ENCODE measurements at places on chromosomes 12 and 14.

- H3K4me1 ChIP-seq = peaks cover 1% of the 10 kb centered on the region
- no peak overlapping the region for H3K4me3 ChIP-seq
- no peaks in the 10 kb centered on the region for H3K27me3 ChIP-seq
- no peak for DNase-seq
- no peak overlapping the region for H3K27ac ChIP-seq
- H3K36me3 ChIP-seq = no peaks in the 10 kb centered on the region
These were observed 9.7 kb downstream of the NAP1L1 start for GRCh38 chr12:76074701-76075336.

DNA sequence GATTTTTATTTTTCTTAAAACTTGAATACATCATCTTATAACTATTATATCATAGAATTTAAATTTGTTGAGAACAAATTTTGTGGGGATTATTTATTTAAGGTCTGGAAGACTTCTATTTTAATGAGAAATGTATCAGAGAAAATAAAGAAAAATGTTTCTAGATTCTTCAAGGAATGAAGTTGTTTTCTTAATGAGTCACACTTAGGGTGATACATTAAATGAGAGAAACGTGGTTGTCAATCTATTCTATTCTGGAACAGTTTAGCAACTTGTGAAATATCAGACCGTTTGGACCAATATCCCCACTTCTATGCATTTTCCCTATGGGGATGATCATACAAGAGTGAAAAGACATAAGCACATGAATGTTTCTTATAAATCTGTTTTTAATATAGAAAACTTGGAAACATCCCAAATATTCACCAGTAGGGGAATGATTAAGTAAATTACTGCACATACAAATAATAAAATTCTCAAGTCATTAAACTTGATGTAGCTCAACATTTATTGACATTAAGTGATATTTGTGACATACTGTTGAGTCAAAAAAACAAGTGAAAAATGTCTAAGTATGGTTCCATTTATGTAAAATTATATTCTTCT is 88.5 kb downstream of the E2F7 start:
- H3K4me3 ChIP-seq = no peak overlapping the region
- no peaks in the 10 kb centered on the region for H3K27me3 ChIP-seq
- no peak overlapping the region for H3K27ac ChIP-seq

DNA sequence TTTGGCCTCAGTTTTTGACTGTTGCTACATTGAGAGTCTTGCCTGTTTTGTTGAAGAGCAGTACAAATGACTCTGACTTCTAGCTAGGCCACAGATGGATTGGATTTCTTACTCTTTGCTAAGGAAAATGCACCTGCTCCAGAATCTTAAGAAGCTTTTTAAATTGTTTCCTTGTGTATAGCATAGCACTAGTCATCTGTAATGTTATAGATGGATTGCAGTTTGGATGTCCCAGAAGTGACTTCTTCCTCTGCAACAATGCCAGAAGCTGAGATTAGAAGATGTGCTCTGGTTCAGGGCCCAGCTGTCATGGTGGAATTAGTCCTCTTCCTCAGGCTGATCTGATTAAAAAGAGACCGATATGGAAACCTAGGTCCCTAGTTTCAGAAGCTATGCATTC is 67.9 kb downstream of the DAAM1 start:
- H3K27ac ChIP-seq = no peak overlapping the region
- H3K4me3 ChIP-seq = no peak overlapping the region
- H3K27me3 ChIP-seq = no peaks in the 10 kb centered on the region
- no peaks in the 10 kb centered on the region for H3K36me3 ChIP-seq
- peaks cover 5% of the 10 kb centered on the region for H3K4me1 ChIP-seq
- DNase-seq = no peak

- no peak overlapping the region for H3K4me3 ChIP-seq
- H3K36me3 ChIP-seq = no peaks in the 10 kb centered on the region
- no peaks in the 10 kb centered on the region for H3K27me3 ChIP-seq
- DNase-seq = no peak
These were observed 155.0 kb upstream of the C14orf180 start for GRCh38 chr14:104424406-104425072.

DNA sequence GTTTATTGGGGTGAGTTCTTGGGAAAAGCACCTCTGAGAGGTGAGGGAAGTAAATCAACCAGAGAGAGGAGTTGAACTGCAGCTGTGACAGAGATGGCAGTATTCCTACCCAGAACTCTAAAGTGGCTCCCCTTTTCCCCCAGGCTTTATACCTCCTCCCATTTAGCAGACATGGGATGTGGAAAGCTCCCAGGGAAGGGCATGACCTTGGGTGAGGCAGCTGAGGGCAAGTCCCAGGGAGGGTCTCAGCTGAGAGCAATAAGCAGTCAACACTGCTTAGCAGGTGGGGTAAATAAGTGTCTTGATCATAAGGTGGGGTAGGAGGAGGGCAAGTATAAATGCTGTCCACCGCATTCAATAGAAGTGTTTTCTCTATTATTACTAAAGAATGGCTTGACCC is 143.0 kb downstream of the AKAP6 start:
- no peak for DNase-seq
- no peak overlapping the region for H3K4me3 ChIP-seq
- H3K36me3 ChIP-seq = no peaks in the 10 kb centered on the region

DNA sequence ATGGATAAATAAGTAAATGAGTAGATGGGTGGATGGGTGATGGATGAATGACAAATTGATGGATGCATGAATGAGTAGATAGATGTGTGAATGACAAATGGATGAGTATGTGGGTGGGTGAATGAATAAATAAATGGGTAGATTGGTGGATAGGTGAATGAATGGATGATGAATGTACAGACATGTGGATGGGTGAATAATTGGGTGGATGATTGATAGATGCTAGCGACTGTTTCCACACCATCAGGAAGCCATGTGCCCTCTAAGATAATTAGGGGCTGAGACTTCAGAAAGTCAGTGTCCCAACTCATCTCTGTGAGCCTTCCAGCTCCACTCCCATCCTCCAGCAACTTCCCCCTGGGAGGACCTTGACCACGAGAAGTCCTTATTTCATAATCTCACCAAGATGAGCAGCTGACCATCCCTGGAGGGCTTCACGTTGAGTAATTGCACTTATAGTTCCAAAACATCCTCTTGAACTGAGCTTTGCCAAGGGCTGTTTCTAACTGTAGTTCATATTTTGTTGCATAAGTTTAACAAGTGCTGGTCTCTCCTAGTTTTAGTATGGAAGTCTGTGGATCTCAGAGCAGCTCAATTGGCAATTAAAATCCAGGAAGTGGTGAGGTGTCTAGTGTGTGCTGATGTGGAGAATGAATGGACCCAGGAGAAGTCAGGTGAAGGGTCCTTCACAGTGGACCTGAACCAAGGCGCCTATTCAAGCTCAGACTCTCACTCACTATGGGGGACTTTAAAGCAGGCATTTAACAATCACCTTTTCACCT is 295.7 kb downstream of the ADGRD1 start:
- H3K4me1 ChIP-seq = no peaks in the 10 kb centered on the region
- no peaks in the 10 kb centered on the region for H3K36me3 ChIP-seq
- DNase-seq = no peak
- no peak overlapping the region for H3K27ac ChIP-seq
- no peaks in the 10 kb centered on the region for H3K27me3 ChIP-seq

GRCh38 chr14:77032491-77032843 is 4.0 kb upstream of the IRF2BPL start:
- peaks cover 10% of the 10 kb centered on the region for H3K4me1 ChIP-seq
- no peak overlapping the region for H3K27ac ChIP-seq
- no peaks in the 10 kb centered on the region for H3K36me3 ChIP-seq
- no peaks in the 10 kb centered on the region for H3K27me3 ChIP-seq
